Adipose tissue (tissue), 3 donors: ENCODE measurements at places on chromosomes 4 and X. TPM values are rescaled to one million over a fixed set of nuclear protein-coding genes. Genes with fewer than 3 reads are reported as not detected.

SMR3B gene
- polyA plus RNA-seq: not detected

PLP1 gene
- polyA plus RNA-seq: 2.5 TPM

RIBC1 gene
- 0.95 TPM for polyA plus RNA-seq

PAGE2 gene
- not detected for polyA plus RNA-seq

EPHA5 gene
- polyA plus RNA-seq: 0.01 TPM

SFRP2 gene
- polyA plus RNA-seq: 19.3 TPM

SSX4B gene
- not detected for polyA plus RNA-seq

CXorf65 gene
- polyA plus RNA-seq: not detected

OTUD5 gene
- 31.4 TPM for polyA plus RNA-seq

FABP2 gene
- polyA plus RNA-seq: 0.09 TPM

NRK gene
- polyA plus RNA-seq: 0.13 TPM

DGKK gene
- polyA plus RNA-seq: under 0.01 TPM

FAM9B gene
- polyA plus RNA-seq: not detected

MEPE gene
- not detected for polyA plus RNA-seq

GCNA gene
- polyA plus RNA-seq: 0.67 TPM

CPLX1 gene
- polyA plus RNA-seq: 1.2 TPM

PNMA6F gene
- not detected for polyA plus RNA-seq

LIMCH1 gene
- polyA plus RNA-seq: 13.4 TPM

FGD1 gene
- 2.9 TPM for polyA plus RNA-seq

NALF2 gene
- polyA plus RNA-seq: 0.09 TPM

ARHGAP6 gene
- polyA plus RNA-seq: 7.8 TPM

UTP3 gene
- 22.5 TPM for polyA plus RNA-seq

CPEB2 gene
- 6.7 TPM for polyA plus RNA-seq

HTN3 gene
- not detected for polyA plus RNA-seq

MSL3 gene
- polyA plus RNA-seq: 8.5 TPM

TRMT2B gene
- polyA plus RNA-seq: 3.9 TPM

GAGE12E gene
- not detected for polyA plus RNA-seq

TDO2 gene
- 0.32 TPM for polyA plus RNA-seq

CT45A1 gene
- polyA plus RNA-seq: not detected

CABS1 gene
- not detected for polyA plus RNA-seq

TSC22D3 gene
- 171 TPM for polyA plus RNA-seq

TCEAL3 gene
- 18.5 TPM for polyA plus RNA-seq

SAGE1 gene
- not detected for polyA plus RNA-seq

AMELX gene
- polyA plus RNA-seq: not detected

TGIF2LX gene
- not detected for polyA plus RNA-seq

MAGED4B gene
- 10.2 TPM for polyA plus RNA-seq

VSIG4 gene
- 137 TPM for polyA plus RNA-seq

UGT2B11 gene
- not detected for polyA plus RNA-seq

ARL13A gene
- polyA plus RNA-seq: not detected

DCAF8L2 gene
- not detected for polyA plus RNA-seq

PHEX gene
- not detected for polyA plus RNA-seq

CAPN6 gene
- polyA plus RNA-seq: 0.24 TPM

FMR1NB gene
- not detected for polyA plus RNA-seq
